ENCODE measurements at places on chromosomes 4 and X. TPM values are rescaled to one million over a fixed set of nuclear protein-coding genes. Genes with fewer than 3 reads are reported as not detected.

GRCh38 chr4:187972135-187972534 is 23.4 kb upstream of the ZFP42 start:
- no peak for DNase-seq

DNA sequence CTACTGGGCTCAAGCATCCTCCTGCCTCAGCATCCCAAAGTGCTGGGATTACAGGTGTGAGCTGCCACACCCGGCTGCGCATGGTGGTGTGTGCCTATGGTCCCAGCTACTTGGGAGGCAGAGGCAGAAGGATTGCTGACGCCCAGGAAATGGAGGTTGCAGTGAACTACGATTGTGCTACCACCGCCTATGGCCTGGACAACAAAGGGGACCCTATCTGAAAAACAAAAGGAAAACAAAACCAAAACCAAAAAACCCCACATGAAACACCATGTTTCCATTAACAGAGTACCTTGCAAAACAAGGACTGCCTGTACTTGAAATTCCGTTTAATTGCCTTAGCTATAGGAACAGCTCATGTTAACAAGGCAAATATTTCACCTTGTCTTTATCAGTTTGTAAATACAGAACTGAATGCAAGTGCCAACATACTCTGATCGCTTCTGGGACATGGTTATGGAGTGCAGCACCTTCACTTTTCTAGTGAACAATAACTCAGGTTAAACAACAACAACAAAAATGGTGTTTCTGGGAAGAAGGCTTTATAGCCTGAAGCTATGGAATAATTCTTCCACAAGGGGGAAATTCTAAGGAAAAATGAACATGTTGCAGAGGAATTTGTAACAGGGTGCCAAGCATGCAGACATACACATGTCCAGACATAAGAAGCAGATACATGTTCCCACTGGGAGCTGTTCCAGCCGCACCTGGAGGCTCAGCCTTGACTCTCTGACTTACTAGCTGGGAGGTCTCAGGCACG is 73.2 kb upstream of the STS start:
- DNase-seq: no peak

DNA sequence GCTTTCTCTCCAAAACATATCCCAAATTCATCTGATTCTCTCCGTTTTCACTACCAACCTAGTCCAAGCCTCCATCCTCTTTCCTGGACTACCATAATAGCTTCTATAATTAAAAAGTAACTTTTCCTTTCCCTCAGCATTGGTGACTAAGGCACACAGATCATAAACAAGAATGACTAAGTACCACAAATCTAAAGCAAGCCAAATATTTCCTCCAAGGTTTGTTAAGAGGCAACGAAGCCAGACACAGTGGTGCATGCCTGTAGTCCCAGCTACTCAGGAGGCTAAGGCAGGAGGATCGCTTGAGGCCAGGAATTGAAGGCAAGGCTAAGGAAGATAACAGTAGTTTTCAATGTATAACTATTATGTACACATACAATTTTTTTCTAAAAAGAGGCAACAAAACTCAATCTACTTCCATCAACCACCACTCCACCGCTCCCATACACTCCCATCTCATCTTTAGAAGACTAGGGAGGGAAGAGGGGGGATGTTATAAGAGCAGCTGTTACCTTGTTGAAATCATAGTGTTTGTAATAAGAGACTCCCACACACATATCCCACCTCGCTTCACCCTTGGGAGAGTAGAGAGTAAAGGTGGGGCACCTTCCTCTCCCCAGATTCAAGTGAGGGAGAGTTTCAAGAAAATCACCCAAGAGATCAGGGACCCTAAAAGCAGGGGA is 4.2 kb upstream of the JCHAIN start:
- no peak for DNase-seq

The FAM9C gene
- 0.24 TPM for polyA plus RNA-seq

The UGT2B17 gene
- polyA plus RNA-seq: not detected

The ARHGEF38 gene
- polyA plus RNA-seq: 5.3 TPM
